Thyroid gland (tissue), 4 donors: ENCODE measurements at places on chromosomes 3 and 15. TPM values are rescaled to one million over a fixed set of nuclear protein-coding genes. Genes with fewer than 3 reads are reported as not detected.

DNA sequence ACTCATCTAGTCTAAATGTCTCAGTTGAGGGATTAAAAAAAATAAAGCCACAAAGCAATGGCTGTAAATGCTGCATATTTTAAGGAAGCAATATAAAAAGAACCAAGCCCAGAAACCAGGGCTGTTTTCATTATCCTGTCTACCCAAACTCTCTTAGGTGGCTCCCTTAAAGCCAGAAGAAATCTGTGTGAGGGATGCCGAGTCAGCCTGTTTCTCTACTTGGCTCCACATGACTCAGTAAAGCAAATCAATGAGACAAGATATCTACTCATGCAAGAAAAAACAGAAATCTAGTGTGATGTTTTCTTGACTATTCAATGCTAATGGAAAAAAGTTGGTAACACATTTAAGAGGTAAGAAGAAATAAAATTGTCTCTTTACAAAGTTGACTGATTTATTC, 296.2 kb downstream of the ZBTB20 start:
- DNase-seq, result no peak
- no peak overlapping the region for H3K27ac ChIP-seq
- no peaks in the 10 kb centered on the region for H3K36me3 ChIP-seq
- no peak overlapping the region for H3K4me3 ChIP-seq
- no peaks in the 10 kb centered on the region for H3K27me3 ChIP-seq

The DAZL gene
- not detected for total RNA-seq

The VGLL3 gene
- total RNA-seq, result 11.4 TPM

The SLC28A2 gene
- not detected for total RNA-seq

- no peak for DNase-seq
- H3K27ac ChIP-seq, result no peak overlapping the region
- no peaks in the 10 kb centered on the region for H3K27me3 ChIP-seq
Observed at GRCh38 chr15:77044228-77045042, 26.5 kb downstream of the TSPAN3 start.

DNA sequence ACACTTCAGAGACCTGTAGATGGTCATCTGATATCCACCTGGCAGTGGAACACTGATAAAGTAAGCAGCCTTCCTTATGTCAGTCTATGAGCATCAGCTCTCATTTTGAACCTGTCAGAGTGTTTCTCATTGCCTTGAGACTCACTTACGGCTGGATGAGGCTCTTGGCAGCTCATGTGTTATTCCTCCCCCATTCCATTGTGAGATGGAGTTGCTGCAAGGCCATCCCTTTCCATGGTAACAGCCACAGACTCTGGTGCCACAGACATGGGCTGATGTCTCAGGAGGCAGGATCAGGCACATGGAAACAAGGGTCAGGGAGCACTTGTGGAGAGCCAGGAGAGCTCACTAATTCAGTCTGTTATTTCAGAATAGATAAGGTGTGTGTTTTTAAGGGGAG, 11.9 kb downstream of the KCNAB1 start:
- DNase-seq, result no peak
- no peak overlapping the region for H3K27ac ChIP-seq
- no peak overlapping the region for H3K4me3 ChIP-seq
- H3K36me3 ChIP-seq, result no peaks in the 10 kb centered on the region

The CACNA2D2 gene
- 2.8 TPM for total RNA-seq

GRCh38 chr3:117133066-117133465, 423.5 kb downstream of the TUSC7 start:
- DNase-seq, result no peak
- H3K4me1 ChIP-seq, result no peaks in the 10 kb centered on the region
- H3K4me3 ChIP-seq, result no peak overlapping the region
- no peaks in the 10 kb centered on the region for H3K36me3 ChIP-seq

GRCh38 chr3:113161661-113162060, 49.7 kb upstream of the BOC start:
- no peaks in the 10 kb centered on the region for H3K36me3 ChIP-seq
- peak; percentile 84 for DNase-seq
- no peak overlapping the region for H3K4me3 ChIP-seq
- no peaks in the 10 kb centered on the region for H3K27me3 ChIP-seq
- H3K27ac ChIP-seq, result peak overlapping the region; percentile 51
- H3K4me1 ChIP-seq, result peaks cover 15% of the 10 kb centered on the region

- peaks cover 21% of the 10 kb centered on the region for H3K4me1 ChIP-seq
- H3K4me3 ChIP-seq, result no peak overlapping the region
- H3K36me3 ChIP-seq, result peaks cover 3% of the 10 kb centered on the region
- H3K27ac ChIP-seq, result no peak overlapping the region
- H3K27me3 ChIP-seq, result no peaks in the 10 kb centered on the region
Observed at GRCh38 chr3:119500901-119501300, 2.6 kb downstream of the TIMMDC1 start.

The NRG4 gene
- not detected for total RNA-seq

- no peak for DNase-seq
- H3K36me3 ChIP-seq, result no peaks in the 10 kb centered on the region
- H3K27ac ChIP-seq, result no peak overlapping the region
- H3K4me3 ChIP-seq, result no peak overlapping the region
- H3K27me3 ChIP-seq, result no peaks in the 10 kb centered on the region
Observed at GRCh38 chr3:60048447-60048848, 998.6 kb upstream of the CFAP20DC start.

DNA sequence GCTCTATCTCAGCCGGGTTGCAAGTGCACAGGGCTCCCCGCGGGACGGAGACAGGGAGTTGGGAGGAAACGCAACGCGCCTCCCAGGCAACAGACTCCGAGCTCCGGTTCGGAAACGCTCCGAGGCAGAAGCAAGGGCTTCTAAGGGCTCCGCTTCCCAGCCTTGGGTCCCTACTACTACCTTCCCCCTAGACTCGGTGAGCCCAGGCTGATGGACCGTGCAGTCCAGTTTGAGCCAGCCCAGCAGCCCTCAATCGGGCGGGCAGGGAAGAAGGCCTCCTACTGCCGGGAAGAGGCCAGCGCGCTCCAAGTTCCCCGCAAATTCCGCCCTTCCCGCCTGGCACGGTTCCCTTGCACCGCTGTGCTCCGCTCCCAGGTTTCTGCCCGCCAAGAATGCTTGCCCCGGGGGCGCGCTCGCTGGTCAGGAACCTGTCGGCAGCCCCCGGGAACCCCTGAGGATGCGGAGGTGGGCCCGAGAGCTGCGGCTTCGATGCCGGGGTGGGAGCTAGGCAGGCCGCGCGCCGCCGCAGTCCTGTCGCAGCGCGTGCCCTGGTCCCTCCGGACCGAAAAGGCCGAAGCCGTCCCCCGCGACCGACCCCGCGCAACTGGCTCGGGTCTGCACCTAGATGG, 728 bp downstream of the TRANK1 start:
- H3K36me3 ChIP-seq, result no peaks in the 10 kb centered on the region
- H3K4me1 ChIP-seq, result peaks cover 28% of the 10 kb centered on the region
- no peaks in the 10 kb centered on the region for H3K27me3 ChIP-seq
- peak overlapping the region; percentile 62 for H3K27ac ChIP-seq

The CEP97 gene
- total RNA-seq, result 13.3 TPM

- no peak overlapping the region for H3K4me3 ChIP-seq
- no peaks in the 10 kb centered on the region for H3K36me3 ChIP-seq
- no peaks in the 10 kb centered on the region for H3K27me3 ChIP-seq
Observed at GRCh38 chr3:25594007-25594502, 70.7 kb downstream of the TOP2B start.
